ENCODE measurements at places on chromosomes 1 and 21. TPM values are rescaled to one million over a fixed set of nuclear protein-coding genes. Genes with fewer than 3 reads are reported as not detected.

The HPCA gene
- not detected for total RNA-seq

The UBIAD1 gene
- 18.7 TPM for total RNA-seq

The HUNK gene
- 0.07 TPM for total RNA-seq

The FABP3 gene
- total RNA-seq: 0.50 TPM

The OR10Z1 gene
- total RNA-seq: not detected

The LRRC41 gene
- 75.2 TPM for total RNA-seq

The C1orf87 gene
- not detected for total RNA-seq

The PLOD1 gene
- total RNA-seq: 184 TPM

The GPR37L1 gene
- total RNA-seq: not detected

The BARHL2 gene
- not detected for total RNA-seq

The ADCY10 gene
- under 0.01 TPM for total RNA-seq

The PBX1 gene
- 18.7 TPM for total RNA-seq

The SLX9 gene
- total RNA-seq: 25.9 TPM

The KRTAP19-1 gene
- not detected for total RNA-seq

The SH3BP5L gene
- 20.2 TPM for total RNA-seq

The UBAP2L gene
- total RNA-seq: 81.0 TPM

The SELE gene
- not detected for total RNA-seq

The PTGER3 gene
- total RNA-seq: under 0.01 TPM

The MAP1LC3C gene
- total RNA-seq: not detected

The LYPD8 gene
- not detected for total RNA-seq

The PRKAB2 gene
- total RNA-seq: 34.2 TPM

The STIL gene
- total RNA-seq: 1.0 TPM

The CELA2B gene
- not detected for total RNA-seq

The POU2F1 gene
- total RNA-seq: 6.6 TPM

The SLC19A2 gene
- 24.3 TPM for total RNA-seq

The SPRR2B gene
- total RNA-seq: 1.0 TPM

The ERICH3 gene
- not detected for total RNA-seq

The IVL gene
- 18.8 TPM for total RNA-seq

The AMIGO1 gene
- total RNA-seq: 1.6 TPM

The PGBD5 gene
- 0.68 TPM for total RNA-seq

The NPPA gene
- total RNA-seq: not detected

The ZBTB7B gene
- 70.3 TPM for total RNA-seq

The KIF26B gene
- total RNA-seq: 12.4 TPM

The SHCBP1L gene
- total RNA-seq: not detected

The USP1 gene
- total RNA-seq: 26.3 TPM

The ANGPTL3 gene
- not detected for total RNA-seq

The KRTAP7-1 gene
- total RNA-seq: not detected

The FBXO2 gene
- total RNA-seq: 65.7 TPM

The FAM72A gene
- total RNA-seq: 0.85 TPM

Data from nasal cavity respiratory epithelium epithelial cell of viscerocranial mucosa (primary cell).